HT1080 (cell line): ENCODE measurements at places on chromosomes 7 and 10. TPM values are rescaled to one million over a fixed set of nuclear protein-coding genes. Genes with fewer than 3 reads are reported as not detected.

Gene RBP4
- 0.48 and 0.80 TPM in 2 replicates for total RNA-seq

Gene ENO4
- total RNA-seq = not detected in 2 replicates

Gene RAPGEF5
- total RNA-seq = 0.84 and 3.1 TPM in 2 replicates

Gene DKK1
- total RNA-seq = 0.17 TPM in 1 of 2 replicates, not detected in the other

Gene ERVW-1
- not detected in 2 replicates for total RNA-seq

Gene DNAJC12
- 0.98 and 2.1 TPM in 2 replicates for total RNA-seq

Gene OPALIN
- total RNA-seq = not detected in 2 replicates

Gene EBLN1
- 0.29 TPM in 1 of 2 replicates, not detected in the other for total RNA-seq

Gene ATE1
- 22.2 and 25.8 TPM in 2 replicates for total RNA-seq
